ENCODE measurements at places on chromosomes 12 and 14.

DNA sequence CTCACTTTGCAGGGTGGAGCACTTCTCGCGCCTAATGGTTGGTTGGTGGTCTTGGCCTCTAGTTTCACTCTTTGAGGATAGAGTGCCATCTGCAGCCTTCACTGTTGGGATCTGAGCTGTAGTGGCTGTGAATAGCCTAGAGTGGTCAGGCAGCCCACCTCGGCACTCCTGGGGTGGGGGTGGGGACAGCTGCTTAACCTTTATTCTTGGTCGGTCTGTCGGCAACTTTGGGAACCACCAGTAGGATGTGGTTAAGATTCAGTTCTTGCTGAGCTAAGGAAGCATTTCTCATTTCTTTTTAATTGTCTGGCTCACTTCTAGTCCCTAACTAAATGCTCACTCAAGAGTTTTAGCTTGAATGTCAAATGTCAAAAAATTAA, 21.1 kb downstream of the TMBIM6 start:
- no peak for DNase-seq

- no peak for DNase-seq
These were observed 195.1 kb downstream of the CHST11 start for GRCh38 chr12:104651811-104652210.

GRCh38 chr12:1949771-1950470, 31.5 kb upstream of the CACNA2D4 start:
- no peak for DNase-seq

GRCh38 chr12:109458086-109458485, 19.0 kb downstream of the KCTD10 start:
- no peak for DNase-seq

DNA sequence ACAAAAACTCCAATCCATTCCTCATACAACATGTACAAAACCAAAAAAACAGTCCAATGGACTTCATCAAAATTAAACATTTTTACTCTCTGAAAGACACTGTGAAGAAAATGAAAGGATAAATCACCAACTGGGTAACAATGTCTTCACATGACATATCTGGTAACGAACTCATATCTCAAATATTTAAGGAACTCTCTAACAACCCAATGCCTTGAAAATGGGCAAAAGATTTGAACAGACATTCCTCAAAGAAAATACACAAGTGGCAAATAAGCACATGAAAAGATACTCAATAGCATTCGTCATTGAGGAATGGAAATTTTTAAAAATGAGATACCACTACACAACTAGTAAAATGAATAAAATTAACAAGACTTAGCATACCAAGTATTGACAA, 198.7 kb upstream of the RASSF8 start:
- no peak for DNase-seq

- DNase-seq, result no peak
These were observed 108.3 kb downstream of the CRADD start for GRCh38 chr12:93785249-93786010.
